Ovary (tissue), 10 donors: ENCODE measurements at places on chromosomes 13 and 19. TPM values are rescaled to one million over a fixed set of nuclear protein-coding genes. Genes with fewer than 3 reads are reported as not detected.
A peak's percentile ranks its signal among the peaks of the same experiment; 100 is the strongest.

DNA sequence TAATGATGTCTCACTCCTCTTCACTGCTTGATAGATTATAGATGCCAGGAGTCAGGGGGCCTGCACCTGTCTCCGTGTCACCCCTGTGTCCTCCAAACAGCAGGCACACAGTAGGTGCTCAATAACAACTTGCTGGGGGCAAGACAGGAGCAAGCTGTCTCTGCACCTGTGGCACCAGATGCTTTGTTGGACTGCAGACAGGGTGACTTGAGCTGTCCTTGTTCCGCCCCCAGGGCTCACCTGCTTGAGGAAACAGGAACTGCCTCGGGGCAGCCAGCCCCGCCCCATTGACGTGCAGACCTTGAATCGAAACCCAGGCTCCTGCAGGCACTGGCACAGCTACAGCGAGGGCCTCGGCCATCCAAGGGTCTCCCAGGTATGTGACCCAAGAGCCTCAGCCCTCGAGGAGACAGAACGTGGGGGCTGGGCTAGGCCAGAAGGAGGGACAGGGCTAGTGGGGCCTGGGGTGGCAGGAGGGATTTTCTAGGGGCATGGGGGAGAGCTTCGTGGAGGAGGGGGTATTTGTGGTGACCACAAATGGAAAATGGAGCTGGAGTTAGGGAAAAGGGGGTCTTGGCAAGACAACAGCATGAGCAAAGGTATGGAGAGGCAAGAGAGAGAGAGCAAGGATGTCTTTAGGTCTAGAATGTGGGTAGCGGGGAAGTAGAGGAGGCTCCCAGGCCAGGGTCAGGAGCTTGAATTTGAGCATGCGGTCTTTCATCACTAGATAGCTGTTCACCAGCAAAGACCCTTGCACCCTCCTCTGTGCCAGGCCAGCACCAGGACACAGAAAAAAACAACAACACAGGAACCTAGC, at the start of gene HSH2D:
Gene HSH2D (plus strand): TSS at position 287 of the 817 bp plus-strand sequence. CDS start 5,066 bp downstream, outside the sequence.
- no peak for DNase-seq

GRCh38 chr19:17202249-17202648, 12.9 kb upstream of the USE1 start:
- no peak for DNase-seq

ZNF155 gene
- total RNA-seq: 11.4 TPM

- DNase-seq: no peak
Observed at GRCh38 chr19:676007-676338, 219 bp upstream of the FSTL3 start.

GRCh38 chr19:17883627-17884410, 12.1 kb downstream of the SLC5A5 start:
- no peak for DNase-seq

DNA sequence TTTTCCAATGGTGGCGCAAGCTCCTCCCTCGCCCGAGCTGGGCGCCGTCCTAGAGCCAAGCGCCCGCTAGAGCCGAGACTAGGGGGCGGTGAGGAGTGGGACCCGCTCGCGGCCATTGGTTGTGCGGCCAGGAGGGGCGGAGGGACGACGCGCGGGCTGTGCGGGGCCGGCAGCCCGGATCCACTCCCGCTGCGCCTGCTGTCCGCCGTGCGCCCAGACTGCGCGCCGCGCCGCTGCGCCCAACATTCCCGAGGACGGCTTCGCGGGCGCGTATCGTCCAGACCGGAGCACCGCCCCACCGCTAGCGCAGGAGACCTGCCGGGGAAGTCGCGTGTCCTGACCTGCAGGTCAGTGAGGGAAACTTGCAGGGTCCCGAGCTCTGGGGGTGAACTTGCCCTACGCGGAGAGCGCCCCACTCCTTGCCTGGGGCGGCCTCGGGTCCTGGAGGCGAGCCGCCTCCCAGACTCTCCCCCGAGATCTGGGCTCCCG, at the start of gene SERTM1:
Gene SERTM1 (plus strand): TSS at position 183 of the 489 bp plus-strand sequence. CDS start 21,059 bp downstream, outside the sequence.
- DNase-seq: peak; percentile 60

GRCh38 chr19:53876651-53877224, 5.3 kb upstream of the PRKCG start:
- DNase-seq: no peak

- no peak for DNase-seq
Observed at GRCh38 chr19:7307590-7308218, 13.5 kb upstream of the INSR start.

PRR22 gene
- 0.24 TPM for total RNA-seq

DNA sequence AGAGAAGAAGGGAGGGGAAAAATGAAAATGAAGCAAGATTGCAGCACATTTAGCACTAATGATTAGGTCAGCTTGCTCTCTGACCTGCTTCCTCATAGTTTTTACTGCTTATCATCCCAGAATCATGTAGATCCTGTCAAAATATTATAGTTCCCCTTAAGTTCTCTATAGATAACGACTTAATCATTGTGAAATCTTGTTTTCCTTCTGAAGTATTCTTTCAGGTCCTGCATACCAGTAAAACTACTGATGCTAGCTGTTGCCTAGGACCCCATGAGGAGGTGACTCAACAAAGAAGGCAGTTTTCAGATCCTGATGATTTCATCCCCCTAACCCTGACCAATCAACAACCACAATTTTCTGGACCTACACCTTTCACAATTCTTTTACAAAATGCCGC, 1131.7 kb downstream of the SLITRK5 start:
- no peak for DNase-seq

ZNF792 gene
- 2.6 TPM for total RNA-seq

DNA sequence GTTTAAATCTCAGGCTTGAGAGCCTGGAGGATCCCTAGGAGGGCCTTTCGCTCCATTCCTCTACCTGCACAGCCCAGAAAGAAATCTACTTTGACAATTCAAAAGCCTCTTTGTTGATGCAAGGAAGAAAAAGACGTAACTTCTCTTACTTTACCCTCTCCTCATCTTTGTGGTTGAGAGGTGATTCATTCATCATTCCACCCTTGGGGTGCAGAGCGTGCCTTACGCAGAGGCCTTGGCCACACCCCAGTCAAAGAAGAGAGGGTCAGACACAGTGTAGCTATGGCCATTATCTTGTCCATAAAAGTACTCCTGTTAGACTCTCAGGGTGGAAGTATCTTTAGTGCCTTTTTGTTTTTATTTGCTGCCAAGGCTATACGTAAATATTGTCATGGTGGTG, 184.0 kb downstream of the IRS2 start:
- no peak for DNase-seq

GRCh38 chr19:11288349-11288748, 7.6 kb upstream of the TSPAN16 start:
- DNase-seq: no peak

GRCh38 chr13:35945368-35945767, 185.8 kb downstream of the DCLK1 start:
- no peak for DNase-seq

GRCh38 chr19:33432446-33433170, 59.1 kb downstream of the CEBPG start:
- DNase-seq: peak; percentile 7

VSIG10L gene
- total RNA-seq: 5.4 TPM

- no peak for DNase-seq
Observed at GRCh38 chr13:28140433-28141125, 2.2 kb downstream of the PAN3 start.

DNA sequence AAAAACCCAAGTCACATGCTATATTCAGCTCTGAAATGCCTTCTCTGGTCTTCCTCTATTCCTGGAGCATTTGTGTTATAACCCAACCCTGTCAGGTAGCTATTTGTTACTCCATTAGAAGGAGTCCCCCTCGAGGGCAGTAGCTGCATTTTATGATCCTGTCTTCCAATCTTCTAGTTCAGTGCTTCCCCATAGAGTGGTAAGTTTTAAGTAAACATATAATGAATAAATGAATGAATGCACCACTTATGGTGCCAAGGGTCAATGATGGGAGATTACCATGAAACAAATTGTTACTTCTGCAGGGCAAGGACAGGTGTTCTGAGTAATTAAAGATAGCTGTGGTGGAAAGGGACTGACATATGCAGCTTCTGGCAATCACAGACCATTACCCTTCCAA, 4.0 kb downstream of the RASL11A start:
- DNase-seq: no peak

ADAMTS10 gene
- total RNA-seq: 35.0 TPM

- DNase-seq: no peak
Observed at GRCh38 chr19:42229855-42230351, 9.8 kb downstream of the ZNF526 start.

DNA sequence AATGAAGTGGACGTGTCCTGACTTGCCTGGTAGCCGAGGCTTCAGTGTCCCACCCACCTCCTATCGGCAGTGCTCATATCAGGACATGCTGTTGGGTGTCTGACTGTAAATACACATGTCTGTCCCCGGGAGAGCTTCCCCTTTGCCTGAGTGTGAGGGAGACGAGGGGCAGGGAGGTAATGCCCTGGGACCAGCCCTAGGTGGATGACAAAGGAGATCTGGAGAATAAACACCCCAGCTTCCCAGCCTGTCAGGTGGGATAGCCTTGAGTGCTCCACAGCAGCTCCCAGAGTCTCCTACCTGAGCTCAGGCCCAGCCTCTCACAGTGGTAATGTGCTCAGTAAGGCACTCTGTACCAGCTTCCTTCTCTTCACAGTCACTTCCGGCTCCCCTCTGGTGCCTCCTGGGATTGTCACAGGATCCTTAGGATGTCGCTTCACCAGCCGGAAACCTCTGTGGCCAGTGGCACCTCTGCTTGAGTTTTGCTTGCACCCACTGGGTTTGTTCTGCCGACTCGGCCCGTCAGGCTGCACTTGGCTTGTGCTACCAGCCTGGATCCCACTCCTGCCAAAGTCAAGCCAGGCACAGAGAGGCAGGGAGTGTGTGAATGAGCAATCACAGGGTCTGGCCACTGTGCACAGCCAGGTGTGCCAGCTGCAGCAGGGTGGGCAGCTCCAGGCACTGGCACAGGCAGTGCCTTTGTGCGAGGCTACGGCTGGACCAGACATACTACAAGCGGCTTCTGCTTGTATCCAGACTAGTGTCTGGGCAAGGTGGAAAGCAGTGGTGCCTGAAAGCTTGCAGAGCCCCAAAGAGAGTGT, 54.4 kb upstream of the RGCC start:
- DNase-seq: no peak

DNA sequence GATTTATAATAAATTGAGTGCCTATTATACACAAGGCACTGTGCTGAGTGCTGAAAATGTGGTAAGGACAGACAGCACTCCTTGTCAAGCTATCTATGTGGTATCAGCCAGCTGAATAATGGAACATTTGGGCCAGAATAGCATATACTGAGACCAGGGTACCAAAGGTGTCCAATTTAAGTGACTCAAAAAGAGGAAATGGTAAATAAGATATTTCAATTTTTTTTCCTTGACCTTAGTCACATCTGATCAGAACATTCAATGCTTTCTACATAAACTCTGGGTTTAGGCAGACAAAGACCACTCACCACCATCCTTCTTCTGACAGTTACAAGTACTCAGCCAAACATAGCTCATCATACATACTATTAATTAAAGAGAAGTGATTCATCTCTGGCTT, 43.2 kb downstream of the RCBTB2 start:
- no peak for DNase-seq

GRCh38 chr19:12112701-12113100, 27.4 kb downstream of the ZNF20 start:
- DNase-seq: no peak
